LHCN-M2 (cell line): ENCODE measurements at places on chromosomes 16 and 17. TPM values are rescaled to one million over a fixed set of nuclear protein-coding genes. Genes with fewer than 3 reads are reported as not detected.
A peak's percentile ranks its signal among the peaks of the same experiment; 100 is the strongest.

- no peak for DNase-seq
Observed at GRCh38 chr17:72223866-72224291, 103.1 kb downstream of the SOX9 start.

DNA sequence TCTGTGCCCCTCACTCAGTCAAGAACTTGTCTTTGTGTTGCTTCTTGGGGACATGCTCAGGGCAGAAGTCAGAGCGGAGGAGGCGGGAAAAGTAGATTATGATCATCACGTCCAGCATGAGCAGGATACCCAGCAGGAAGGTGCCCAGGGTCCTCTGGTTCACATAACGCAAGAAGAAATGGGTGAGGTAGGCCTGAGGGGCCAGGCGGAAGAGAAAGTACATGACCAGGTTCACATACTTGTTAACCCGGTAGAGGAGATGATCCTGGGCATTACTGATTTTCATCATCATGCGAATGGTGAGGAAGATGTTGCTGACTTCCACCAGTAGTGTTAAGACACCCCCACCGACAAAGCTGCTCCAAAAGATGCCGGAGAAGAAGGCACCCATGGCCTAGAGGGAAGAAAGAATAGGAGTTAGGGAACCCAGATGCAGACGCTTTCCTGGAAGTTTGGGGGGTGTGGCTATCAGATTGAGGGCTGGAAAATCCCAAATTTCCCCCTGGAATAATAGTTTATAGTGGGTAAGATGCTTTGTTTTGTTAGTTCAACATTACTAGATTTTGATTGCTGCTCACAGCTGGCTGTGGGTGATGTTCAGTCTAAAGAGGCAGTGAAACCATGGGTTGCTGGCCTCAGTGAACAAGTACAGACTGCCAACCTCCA lies 1.4 kb downstream of the TLCD1 start:
- no peak for DNase-seq

- no peak for DNase-seq
Observed at GRCh38 chr16:1794221-1794871, 841 bp upstream of the IGFALS start.

DNA sequence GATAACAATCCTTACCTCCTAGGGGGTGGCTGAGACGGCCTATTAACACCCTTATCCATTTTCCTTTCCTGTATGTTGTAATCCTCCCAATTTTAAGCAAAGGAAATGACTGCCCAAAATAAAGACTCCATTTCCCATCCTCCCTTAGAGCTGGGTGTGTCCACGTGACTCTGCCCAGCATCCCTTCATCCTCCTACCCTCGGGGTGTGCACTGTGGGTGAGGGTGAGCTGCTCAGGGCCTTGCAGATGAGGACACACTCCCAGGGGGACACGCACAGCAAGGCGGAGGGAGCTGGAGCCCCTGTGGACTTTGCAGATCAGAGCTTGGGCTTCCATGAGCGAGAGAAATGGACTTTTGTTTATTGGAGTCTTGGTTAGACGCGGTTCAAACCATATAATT lies 186.8 kb downstream of the IRF8 start:
- no peak for DNase-seq

GRCh38 chr17:76036497-76037261 lies 9.6 kb upstream of the EVPL start:
- no peak for DNase-seq

DNA sequence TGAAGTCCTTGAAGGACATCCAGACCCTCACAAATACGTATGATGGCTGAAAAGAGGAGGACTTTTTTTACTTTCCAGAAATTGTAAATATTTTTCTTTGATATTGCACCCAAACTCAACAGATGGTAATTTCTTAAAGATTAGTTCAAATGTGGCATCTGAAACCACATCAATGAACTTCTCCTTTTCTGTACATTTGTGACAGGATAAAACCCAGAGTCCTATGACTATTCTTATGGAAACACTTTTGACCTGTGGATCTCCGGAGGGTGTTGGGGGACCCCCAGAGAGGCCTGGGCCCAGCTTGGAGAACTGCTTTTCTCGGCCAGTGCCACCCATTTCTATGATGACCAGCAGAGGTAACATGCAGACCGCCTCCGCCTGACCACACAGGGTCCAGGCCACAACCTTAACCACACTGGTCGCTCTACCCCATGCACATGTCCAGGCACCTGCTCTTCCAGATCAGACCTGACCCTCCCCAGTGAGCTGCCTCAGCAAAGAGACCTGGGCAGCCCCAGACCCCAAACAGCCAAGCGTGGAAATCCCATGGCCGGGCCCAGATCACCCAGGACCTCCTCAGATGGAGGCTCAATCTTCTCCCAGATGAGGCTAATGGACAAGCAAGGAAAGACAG lies 22.7 kb downstream of the RPH3AL start:
- no peak for DNase-seq

DNA sequence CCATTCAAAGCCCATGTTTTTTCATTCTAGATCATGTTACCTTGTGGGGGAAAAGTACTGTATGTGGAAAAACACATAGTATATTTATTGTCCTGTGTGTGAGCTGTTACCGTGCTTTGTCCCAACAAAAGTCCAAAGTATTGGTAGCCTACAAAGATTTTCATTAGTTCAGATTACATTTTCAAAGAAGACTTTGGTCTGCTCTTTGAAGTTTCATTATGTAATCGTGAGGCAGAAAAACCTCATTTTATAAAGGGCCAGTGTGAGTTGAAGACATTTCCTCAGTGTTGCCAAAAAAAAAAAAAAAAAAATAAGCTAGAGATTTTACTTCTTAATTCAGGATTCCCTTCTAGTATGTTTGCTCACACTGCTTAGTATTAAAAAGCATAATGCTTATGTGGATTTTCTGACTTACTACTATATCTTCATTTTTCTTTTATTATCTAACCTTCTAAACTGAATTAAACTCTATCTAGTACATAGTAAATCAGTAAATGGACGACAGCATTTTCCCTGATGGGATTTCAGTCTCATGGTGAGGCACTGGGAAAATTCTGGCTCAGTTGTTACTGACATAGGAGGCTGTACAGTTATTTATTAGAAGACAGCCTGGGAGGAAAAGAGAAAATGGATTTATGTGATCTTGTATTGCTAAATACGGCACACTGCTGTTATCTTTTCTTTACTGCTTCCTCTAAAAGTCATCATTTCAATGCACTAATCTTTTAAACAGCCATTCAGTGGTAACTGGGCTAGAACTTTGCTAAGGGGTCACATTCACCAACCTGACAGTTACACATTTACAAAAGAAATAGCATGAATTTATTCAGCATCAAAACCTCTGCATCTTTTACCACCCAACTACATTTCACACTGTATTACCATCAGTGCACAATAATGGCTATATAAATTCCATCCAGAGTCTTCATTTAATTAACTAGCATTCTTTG lies 100.6 kb downstream of the STXBP4 start:
- DNase-seq = no peak

DNA sequence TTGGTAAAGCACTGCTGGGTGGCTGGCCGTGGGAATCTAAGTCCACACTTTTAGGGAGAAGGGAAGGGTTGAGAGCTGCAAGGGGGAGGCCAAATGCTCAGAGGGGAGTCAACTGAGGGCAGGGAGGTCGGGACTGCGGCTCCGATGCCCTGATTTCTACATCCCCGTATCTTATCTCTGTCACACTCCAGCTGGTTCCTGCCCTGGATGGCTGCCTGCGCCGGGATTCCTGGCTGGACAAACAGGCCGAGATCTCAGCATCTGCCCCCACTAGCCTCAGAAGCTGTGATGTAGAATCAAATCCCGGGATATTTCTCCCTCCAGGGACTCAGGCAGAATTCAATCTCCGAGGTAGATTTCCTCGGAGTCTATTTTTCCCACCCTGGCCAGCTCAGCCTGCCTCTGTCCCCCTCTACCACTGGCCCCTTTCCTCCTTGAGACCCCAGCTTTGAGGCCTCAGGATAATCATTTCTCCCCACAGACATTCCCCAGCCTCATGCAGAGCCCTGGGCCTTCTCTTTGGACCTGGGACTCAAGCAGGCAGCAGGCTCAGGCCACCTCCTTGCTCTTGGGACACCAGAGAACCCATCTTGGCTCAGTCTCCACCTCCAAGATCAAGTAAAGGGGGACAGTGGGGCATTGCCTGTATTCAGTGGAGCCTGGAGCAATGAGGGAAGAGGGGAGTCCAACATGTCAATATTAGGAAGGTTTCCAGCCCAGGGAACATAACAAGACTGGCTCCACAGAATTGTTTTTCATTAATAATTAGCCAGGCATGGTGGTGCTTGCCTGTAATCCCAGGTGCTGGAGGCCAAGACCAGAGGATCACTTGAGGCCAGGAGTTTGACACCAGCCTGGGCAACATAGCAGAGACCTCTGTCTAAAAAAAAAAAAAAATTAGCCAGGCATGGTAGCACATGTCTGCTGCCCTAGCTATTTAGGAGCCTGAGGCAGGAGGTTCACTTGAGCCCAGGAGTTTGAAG lies 1.8 kb downstream of the SHBG start:
- no peak for DNase-seq

DNA sequence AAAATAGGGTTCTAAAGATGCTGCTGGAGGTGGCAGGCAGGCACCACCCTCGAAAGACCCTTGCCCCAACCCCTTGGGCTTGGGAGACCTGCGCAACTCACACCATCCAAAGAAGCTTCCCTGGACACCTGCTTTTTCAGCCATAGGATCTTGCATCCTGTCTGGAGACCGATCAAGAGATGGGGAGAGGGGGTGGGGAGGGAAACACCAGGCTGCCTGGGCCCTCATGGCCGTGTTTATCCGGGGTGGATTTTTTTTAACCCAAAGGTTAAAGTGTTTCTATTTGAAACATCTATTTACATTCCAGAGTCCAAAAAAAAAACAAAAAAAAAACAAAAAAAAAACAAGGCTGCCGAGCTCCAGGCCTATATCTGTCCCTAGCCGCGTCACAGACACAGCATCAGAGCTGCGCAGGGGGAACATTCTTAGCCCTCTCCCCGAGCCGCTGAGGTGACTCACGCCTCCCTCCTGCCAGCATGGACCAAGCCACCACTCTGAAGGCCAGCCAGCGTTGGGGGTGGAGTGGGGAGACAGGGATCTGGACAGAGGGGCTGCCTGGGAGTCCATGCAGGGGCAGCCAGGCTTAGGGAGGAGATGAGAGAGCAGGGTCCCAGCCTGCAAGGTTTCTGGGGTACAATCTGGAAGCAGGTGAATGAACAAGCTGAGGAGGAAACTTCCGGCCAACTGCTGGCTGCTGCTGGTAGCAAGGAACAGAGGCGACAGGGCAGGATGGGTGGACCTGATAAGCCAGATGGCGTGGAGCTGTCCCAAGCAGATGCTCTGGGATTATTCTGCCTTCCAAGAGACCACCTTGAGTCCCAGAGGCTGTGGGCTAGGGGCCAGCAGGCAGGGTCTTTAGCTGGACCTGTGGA lies 14.8 kb downstream of the HDAC5 start:
- DNase-seq = peak; percentile 92

- DNase-seq = no peak
Observed at GRCh38 chr16:50244504-50245416, 21.6 kb upstream of the ADCY7 start.

DNA sequence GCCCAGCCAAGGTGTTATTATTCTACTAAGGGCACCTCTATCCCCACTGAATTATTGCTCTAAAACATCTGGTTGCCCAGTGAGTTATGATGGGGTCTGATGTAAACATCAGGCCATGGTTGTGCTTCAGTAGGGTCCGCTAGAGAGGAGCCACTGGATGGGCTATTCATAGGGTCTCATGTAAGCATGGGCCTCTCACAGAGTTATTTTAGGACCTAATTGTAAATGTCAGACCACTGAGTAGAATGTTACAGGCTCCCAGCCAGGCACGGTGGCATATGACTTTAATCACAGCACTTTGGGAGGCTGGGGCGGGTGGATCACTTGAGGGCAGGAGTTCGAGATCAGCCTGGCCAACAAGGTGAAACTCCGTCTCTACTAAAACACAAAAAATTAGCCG lies 5.3 kb downstream of the RAPGEFL1 start:
- DNase-seq = no peak

GRCh38 chr17:83012868-83013778 lies 66.3 kb upstream of the METRNL start:
- DNase-seq = no peak

DNA sequence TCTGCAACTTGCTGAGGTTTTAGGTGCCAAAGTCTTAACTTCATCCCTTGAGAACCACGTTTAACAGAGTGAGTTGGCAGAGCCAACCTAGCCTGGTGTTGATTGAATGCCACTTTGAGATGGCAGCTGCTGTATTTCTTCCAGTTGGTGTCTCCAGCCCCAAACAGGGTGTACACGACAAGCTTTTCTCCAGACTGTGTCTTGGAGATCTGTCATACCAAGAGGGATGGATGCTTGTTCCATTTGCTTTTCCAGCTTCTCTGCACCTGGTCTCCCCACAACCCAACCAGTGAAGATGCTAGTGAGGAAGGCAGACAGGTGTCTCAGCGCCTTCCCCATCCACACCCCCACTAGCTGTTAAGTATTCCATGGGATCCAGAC lies 141.1 kb upstream of the HS3ST2 start:
- no peak for DNase-seq

- no peak for DNase-seq
Observed at GRCh38 chr17:81807839-81808238, 3.9 kb downstream of the GCGR start.

DNA sequence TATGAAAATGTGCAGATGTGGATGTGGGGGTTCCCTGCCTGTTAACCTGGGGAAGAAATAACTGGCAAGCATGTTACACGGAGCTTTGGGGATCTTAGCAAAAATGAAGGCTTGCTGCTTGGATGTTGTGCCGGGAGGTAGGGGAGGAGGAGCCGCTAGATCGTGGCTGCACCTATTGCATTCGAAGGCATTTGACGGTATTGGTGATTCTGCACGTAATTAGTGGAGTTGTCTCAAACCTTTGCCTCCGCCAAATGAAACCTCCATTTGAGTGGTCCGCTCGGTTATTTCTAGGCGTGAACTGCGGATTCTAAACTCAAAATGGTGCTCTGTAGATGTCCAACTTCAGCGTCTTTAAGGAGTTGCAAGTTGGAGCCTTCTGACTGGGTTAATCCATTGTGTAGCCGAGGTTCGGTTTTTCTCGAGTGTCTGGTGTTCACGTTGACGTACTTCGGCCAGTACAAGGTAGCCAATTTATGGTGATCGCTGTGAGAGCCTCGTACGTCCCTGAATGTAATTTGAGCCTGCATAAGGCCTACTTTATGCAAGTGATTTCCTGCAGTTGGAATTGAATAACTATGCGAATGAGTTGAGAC lies 1.5 kb downstream of the TNRC6C start:
- DNase-seq = no peak

GRCh38 chr16:17417740-17418139 lies 53.0 kb downstream of the XYLT1 start:
- no peak for DNase-seq

SCARF1 gene
- total RNA-seq = 0.11 TPM in 1 of 2 replicates, not detected in the other

GHDC gene
- total RNA-seq = 14.6 and 16.8 TPM in 2 replicates

KRT28 gene
- not detected in 2 replicates for total RNA-seq

OR1E2 gene
- not detected in 2 replicates for total RNA-seq

NEUROD2 gene
- total RNA-seq = not detected in 2 replicates

KRT40 gene
- not detected in 2 replicates for total RNA-seq

KRTAP4-11 gene
- total RNA-seq = not detected in 2 replicates

CD300LB gene
- not detected in 2 replicates for total RNA-seq
